ENCODE measurements at places on chromosomes 12 and 14.

DNA sequence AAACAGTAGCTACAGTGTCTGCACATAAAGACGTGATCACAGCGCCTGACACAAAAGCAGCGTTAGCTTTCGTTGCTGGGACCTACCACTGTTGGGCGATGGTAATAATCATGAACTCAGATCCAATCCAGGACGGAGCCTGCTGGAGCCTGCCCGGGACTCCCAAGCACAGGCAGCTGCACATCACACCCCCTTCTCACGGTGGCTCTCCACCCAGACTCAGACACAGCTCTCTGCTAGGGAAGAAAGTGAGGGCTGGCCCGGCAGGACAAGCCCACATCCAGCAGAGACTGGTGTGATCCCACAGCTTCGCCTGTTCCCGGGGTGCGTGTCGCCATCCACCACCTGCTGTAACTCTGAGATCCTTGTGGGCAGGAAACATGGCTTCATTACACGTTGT, 49.9 kb upstream of the FOXN3 start:
- no peak for DNase-seq

- no peak for DNase-seq
These were observed 794.5 kb downstream of the MED13L start for GRCh38 chr12:115482943-115483342.

DNA sequence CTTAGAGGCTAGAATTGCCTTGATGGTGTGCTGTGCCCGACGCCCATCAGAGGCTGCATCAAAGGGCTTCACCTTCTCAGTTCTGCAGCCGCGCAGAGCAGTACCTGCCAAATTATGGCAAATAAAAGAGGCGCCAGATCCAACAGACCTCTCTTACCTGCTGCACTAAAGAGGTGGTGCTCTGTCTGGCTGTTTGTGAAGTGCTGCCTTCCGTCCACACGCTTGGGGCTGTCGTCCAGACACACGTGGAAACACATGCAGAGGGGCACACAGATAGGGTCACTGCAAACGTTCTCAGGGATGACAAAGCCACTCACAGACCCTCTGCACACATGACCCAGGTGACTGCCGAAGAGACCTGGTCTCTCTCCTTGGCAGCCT, 617.5 kb downstream of the VRK1 start:
- DNase-seq: no peak

DNA sequence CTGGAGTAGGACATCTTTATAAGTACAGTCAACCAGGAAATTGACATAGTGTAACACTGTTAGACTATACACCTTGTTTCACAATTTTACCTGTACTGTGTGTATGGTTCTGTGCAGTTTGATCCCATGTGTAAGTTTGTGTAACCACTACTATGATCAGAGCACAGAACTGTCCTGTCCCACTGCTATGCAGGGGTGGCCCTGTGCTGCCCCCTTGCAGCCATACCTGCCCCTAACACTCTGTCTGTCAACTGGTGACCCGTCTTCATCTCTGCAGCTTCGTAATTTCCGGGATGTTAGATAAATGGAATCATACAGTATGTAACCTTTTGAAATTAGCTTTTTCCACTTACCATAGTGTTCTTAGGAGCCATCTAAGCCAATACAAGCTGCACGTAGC, 58.7 kb upstream of the RD3L start:
- DNase-seq: no peak

DNA sequence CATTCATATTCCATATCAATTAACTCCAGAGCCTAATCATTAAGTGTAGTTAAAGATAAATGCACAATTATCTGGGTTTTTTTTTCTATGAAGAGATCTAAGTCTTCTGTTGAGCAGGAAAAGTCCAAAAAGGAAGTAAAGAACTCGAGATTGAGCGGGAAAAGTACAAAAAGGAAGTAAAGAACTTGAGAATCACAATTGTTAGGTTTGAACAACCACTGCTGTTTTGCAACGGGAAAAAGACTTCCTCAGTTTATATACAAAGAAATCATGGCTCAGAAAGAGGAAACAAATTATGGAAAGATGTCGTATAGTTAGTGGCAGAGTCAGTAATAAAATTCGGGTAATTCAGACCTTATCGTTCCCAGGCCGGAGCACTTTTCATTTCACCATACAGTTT, 63.3 kb downstream of the PPP1R12A start:
- peak; percentile 56 for DNase-seq

DNA sequence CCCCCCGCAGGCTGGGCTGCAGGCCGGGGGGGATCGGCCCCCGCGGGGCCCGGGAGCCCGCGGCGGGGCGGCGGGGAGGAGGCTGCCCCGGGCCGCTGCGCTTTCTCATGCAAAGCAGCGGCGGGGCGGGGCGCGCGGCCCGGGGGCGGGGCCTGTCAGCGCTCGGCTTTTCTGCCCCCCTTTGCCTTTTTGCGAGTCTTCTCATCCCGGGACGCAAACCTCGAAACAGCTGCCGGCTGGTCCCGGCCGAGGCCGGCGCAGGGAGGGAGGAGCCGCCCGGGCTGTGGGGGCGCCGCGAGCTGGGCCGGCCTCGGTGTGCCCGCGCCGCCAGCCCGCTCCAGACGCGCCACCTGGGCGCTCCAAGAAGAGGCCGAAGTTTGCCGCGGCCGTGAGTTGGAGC, at the start of gene FZD10:
TSS of gene FZD10 (plus strand) at position 198 of the 400 bp plus-strand sequence. CDS start 479 bp downstream, outside the sequence.
- no peak for DNase-seq

DNA sequence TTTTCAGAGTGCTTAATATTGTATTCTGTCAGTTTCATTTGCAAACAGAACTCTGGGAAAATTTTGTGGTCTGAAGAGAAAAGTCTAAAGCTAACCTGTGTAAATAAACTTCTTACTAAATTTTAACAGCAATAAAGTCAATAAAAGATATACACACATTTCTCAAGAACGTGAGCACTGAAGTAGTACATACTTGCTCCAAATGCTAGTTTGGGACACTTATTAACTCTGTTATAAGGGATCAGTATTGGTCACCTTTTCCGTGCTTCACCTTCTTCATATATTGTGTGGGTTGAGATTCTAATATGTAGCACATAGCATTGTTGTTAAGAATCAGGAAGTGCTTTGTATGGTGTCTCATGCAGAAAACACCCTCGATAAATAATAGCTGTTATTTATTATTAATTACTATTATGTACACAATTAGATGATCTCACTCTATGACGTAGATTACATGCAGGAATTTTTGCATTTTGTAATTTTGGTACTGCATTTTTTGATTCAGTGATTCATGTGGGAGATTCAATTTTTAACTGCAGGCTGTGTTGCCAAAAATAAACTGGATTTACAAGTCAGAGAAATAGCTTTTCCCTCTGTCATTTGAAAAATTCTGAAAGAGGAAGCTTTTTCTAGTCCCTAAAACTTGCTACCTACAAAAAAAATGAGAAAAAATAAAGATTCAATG, 300.9 kb downstream of the ACSS3 start:
- DNase-seq: no peak

DNA sequence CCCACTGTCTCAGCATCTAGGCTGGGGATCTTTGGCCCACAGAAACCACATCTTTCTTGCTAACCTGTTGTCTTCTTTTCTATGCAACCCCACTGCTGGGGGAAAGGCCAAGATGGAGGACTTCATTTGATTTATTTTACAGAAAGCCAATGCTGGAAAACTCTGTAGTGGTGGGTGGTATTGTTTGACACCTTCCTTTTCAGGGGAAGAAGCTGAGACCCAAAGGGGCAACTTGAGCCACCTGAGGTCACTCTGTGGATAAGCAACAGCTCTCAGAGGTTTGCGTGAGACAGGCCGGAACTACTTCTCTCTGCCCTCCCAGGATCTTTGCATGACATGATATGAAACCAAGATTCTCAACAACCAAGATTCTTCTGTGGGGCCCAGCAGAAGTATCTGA, 645.2 kb downstream of the VRK1 start:
- no peak for DNase-seq

DNA sequence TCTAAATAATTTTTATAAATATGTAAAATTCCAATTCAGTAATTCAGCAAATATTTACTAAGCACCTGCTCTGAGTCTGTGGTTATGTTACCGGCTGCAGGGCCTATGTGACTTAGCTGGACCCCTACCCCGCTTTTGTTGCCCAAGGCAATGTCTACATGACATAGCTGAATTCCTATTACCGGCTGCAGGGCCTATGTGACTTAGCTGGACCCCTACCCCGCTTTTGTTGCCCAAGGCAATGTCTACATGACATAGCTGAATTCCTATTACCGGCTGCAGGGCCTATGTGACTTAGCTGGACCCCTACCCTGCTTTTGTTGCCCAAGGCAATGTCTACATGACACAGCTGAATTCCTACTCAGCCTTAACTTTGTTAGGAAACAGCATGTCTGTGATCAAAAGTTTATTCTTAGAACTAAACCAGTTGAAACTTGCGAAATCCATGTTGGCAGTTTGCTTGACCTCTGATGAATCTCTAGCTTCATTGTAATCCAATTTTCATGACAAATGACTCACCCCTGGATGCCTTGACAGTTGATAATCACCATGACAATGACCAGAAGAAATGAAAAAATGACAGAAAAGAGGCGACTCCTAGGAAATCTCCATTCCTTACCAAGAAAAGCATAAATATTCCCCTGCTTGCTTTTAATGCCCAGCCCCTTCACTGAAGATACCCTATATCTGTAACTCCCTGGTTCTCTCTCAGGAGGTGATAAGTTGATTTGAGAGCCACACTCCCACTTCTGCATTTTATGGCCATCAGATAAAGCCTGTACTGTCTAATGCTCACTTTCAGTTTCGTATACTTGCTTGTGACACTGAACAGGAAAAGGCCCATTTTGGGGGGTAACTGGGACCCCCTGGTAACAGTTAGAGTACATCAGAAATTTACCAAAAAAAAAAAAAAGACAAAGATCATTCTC, 148.4 kb upstream of the SYT10 start:
- DNase-seq: peak; percentile 87

DNA sequence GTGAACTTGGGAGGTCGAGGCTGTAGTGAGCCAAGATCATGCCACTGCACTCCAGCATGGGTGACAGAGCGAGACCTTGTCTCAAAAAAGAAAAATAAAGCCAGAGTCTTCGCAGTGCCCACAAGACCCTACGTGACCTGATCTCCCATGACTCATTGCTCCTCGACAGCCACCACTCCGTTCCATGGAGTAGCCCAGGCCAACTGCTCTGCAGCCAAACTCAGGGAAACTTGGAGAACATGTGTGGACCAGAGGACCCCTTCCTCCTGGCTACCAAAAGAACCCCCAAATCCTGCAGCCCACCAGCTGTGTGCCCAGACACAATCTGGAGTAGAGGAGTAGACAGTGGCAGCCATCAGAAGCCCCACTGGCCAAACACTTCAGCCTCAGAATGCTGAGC, 32.1 kb upstream of the PPP2R5C start:
- no peak for DNase-seq

DNA sequence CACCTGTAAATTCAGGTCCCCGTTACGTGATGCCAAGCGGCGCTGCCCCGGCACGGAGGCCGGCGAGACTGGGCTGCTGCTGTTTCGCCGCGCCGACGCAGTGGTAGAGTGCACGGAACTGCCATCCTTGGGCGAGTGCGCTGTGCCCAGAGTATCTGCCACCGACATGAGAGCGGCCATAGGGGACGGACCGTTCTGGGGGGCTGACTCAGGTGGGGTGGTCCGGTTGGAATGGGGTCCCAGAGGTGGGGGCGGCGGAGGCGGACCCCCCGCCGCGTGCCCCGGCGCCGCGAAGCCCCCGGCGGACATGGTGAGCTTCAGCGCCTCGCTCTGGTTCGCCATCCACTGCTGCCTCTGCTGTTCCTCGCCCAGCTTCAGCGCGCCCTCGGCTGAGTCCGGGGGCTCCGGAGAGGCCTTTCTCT, 2.8 kb downstream of the IRF2BPL start:
- no peak for DNase-seq

- DNase-seq: no peak
These were observed 286.9 kb downstream of the TMTC2 start for GRCh38 chr12:82973592-82973991.

- DNase-seq: no peak
These were observed 33.0 kb downstream of the RNF34 start for GRCh38 chr12:121432740-121433480.

GRCh38 chr14:62071039-62071438, 308.8 kb downstream of the SNAPC1 start:
- DNase-seq: no peak

GRCh38 chr12:12890543-12891079, 751 bp upstream of the GPRC5A start:
- DNase-seq: no peak

DNA sequence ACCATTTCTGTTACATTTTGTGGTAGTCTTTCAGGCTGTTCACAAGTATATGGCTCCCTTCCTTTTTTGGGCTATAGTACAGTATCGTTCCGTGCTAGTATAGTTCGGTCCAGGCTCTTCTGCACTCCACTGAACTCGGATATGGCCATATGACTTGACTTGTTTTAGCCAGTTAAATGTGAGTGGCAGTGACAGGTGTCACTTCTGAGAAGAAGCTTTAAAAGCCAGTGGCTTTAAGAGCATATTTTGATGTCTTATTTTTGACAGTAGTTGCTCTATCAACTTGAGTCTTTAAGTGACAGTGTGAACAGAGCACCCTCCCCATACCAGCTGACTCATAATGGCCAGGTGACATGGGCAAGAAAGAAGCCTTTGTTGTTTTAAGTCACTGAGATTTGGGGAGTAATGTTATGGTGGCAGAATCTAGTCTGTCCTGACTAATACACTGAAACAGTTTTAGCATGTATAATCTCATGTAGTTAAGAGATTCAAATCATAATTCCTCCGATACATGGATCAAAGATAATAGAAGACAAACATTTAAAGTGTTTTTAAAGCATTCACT, 64.6 kb downstream of the ANO4 start:
- no peak for DNase-seq

- DNase-seq: no peak
These were observed 3.0 kb downstream of the BMAL2 start for GRCh38 chr12:27335364-27336281.

- DNase-seq: no peak
These were observed 1.2 kb downstream of the VWF start for GRCh38 chr12:6123258-6123657.

DNA sequence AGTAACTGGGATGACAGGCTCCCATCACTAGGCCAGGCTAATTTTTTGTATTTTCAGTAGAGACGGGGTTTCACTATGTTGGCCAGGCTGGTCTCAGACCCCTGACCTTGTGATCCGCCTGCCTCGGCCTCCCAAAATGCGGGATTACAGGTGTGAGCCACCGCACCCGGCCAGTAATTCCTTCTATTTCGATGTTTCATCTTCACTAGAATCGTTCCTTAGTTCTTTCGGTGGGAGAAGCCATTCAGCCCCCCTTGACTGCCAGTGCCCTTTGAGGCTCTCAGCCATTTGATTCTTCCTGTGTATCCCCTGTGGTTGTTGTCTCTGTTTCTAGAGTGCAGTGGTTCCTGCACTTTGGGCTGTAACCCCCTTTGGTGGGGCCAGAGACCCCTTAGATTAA, 174.1 kb downstream of the ETV6 start:
- no peak for DNase-seq

GRCh38 chr12:105336411-105336810, 5.9 kb downstream of the C12orf75 start:
- no peak for DNase-seq

- DNase-seq: no peak
These were observed 24.9 kb downstream of the RIN3 start for GRCh38 chr14:92538412-92538985.

GRCh38 chr14:35879151-35879648, 53.1 kb downstream of the BRMS1L start:
- peak; percentile 32 for DNase-seq

GRCh38 chr12:75361408-75361807, 26.9 kb downstream of the GLIPR1L1 start:
- DNase-seq: no peak

- DNase-seq: no peak
These were observed 526 bp upstream of the MRPL42 start for GRCh38 chr12:93466625-93467350.
